ENCODE measurements at places on chromosomes 5 and 9.
A peak's percentile ranks its signal among the peaks of the same experiment; 100 is the strongest.

- no peak for DNase-seq
Observed at GRCh38 chr5:161549106-161549505, 2.6 kb upstream of the GABRB2 start.

- DNase-seq: no peak
Observed at GRCh38 chr9:16986556-16986955, 116.1 kb upstream of the BNC2 start.

GRCh38 chr5:154301726-154302125 is 111.2 kb downstream of the GALNT10 start:
- DNase-seq: peak; percentile 41

DNA sequence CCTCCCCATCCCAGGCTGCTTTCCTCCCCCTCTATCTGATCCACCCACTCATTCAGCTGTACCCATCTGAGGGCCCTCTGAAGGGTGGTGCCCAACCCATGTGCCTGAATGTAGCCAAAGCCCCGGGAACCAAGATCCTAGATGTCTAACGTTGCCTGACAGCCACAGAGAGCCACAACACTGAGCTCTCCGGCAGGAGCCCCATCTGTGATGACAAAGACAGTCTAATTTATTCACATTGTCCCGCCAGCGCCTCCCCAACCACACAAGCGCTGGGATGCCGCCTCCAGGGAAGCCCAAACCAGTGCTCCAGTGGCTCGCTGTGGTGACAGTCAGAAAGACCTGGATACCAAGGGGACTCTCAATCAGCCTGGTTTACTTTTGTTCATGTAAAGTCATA is 8.4 kb downstream of the IGFBPL1 start:
- DNase-seq: no peak
